ENCODE measurements at places on chromosomes 7 and 10.

GRCh38 chr10:125340903-125341302 lies 180.5 kb upstream of the CTBP2 start:
- no peak for DNase-seq

DNA sequence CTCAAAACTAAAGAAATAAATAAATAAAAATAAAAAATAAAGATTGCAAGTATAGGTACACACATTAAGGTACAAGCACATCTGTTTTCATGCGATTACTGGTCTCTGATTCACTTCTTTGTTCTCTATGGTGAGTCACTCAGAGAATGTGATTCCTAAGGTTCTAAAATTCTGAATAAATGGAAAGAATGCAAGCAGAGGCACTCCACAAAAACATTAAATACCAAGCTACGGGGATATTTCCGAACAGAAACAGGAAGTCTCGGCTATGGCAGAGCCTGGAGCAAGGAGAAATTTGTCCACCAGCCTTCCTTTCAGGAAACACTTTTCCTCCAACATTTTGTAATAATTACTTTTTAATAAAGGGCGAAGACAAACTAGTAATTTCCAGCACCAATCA lies 1.4 kb downstream of the VOPP1 start:
- DNase-seq: no peak

GRCh38 chr10:125213541-125214282 lies 53.3 kb upstream of the CTBP2 start:
- no peak for DNase-seq

- no peak for DNase-seq
Measured at GRCh38 chr7:125427676-125428075, 498.1 kb upstream of the POT1 start.

DNA sequence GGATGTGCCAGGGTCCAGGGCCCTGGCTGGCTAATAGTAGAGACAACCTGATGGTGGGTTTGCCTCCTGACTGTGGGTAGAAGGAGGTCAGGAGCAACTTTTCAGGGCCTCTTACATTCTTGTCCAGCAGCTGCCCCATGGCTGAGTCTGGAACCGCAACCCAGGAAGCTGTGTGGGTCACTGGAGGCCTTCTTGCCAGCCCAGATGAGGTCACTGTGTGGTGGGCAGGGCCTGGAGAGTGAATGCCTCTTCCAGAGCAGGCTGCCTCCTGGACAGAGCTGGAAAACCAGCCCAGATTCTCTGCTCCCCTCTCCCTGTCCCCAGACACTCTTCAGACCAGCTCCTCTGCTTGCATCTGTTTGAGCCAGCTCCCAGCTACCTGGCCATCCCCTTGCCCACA lies 43.5 kb upstream of the LEP start:
- no peak for DNase-seq

DNA sequence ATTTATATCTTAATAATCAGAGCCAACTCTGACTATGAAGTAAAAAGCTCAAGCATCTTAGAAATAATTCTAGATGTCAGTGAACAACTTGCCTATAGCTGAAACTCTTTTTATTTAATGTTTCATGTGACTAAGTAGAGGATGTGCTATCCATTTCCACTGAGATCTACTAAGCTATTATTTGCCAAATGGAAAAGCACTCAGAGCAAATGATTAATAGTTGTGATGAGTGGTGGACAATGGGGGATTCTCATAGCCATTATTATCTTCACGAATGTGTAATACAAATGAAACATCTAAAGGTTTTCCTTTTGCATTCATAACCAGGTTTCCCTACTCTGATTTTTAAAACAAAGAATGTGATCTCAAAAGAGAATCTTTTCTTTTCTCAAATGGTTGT lies 126.6 kb upstream of the GNAI1 start:
- DNase-seq: no peak
